ENCODE measurements at places on chromosomes 6 and 20.

- DNase-seq = no peak
Measured at GRCh38 chr6:25852756-25853155, 20.9 kb upstream of the SLC17A1 start.

- no peak for DNase-seq
Measured at GRCh38 chr6:131070061-131070460, 7.0 kb upstream of the EPB41L2 start.

DNA sequence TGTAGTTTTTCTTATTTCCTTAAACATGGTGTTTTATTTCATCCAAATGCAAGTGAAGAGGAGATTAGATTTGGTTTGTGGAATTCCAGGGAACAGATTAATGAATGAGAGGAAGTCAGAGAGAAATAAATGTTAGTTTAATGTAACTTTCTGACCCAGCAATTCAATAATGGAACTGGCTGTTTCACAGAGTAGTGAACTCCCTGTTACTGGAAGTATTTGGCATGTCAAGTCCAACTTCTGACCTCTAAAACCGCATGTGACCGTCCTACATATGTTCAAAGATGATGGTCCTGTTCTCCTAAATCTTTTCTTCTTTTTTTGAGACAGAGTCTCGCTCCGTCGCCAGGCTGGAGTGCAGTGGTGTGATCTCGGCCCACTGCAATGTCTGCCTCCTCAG is 18.7 kb downstream of the PROCR start:
- DNase-seq = no peak

DNA sequence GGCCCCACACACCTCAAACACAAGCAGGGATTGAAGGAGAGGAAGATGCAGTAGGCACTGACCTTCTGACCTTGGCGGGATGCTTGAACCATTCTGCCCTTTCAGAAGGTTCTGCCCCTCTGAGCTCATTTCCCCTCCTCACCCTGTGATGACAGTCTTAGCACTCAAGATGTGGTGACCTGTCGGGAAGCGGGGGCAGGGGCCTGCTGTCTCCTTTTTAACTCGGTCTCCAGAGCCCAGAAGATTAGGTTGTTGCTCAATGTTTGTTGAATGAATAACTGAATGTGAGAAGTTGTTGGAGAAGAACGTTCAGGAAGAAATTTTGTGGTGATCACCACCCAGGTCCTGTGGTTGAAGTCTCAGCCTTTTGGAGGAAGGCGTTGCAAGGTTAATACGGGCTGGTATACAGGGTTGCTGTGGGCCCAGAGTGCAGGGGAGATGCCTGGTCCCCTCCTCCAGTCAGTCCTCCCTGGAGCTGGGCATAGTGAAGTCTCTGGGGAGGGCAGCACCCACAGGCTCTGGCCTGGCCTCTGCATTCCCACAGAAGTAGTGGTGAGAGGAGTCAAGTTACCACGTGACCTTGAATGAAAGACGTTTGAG is 49.7 kb upstream of the FUCA2 start:
- DNase-seq = no peak

- DNase-seq = no peak
Measured at GRCh38 chr6:83273596-83273995, 80.4 kb downstream of the RWDD2A start.

GRCh38 chr6:99344289-99344688 is 5.2 kb downstream of the FAXC start:
- DNase-seq = no peak
